ENCODE measurements at places on chromosomes 16 and 17.
A peak's percentile ranks its signal among the peaks of the same experiment; 100 is the strongest.

GRCh38 chr17:3813171-3813570 lies 12.2 kb upstream of the ITGAE start:
- DNase-seq = no peak

- DNase-seq = no peak
Observed at GRCh38 chr16:56682703-56683397, 580 bp downstream of the MT1X start.

DNA sequence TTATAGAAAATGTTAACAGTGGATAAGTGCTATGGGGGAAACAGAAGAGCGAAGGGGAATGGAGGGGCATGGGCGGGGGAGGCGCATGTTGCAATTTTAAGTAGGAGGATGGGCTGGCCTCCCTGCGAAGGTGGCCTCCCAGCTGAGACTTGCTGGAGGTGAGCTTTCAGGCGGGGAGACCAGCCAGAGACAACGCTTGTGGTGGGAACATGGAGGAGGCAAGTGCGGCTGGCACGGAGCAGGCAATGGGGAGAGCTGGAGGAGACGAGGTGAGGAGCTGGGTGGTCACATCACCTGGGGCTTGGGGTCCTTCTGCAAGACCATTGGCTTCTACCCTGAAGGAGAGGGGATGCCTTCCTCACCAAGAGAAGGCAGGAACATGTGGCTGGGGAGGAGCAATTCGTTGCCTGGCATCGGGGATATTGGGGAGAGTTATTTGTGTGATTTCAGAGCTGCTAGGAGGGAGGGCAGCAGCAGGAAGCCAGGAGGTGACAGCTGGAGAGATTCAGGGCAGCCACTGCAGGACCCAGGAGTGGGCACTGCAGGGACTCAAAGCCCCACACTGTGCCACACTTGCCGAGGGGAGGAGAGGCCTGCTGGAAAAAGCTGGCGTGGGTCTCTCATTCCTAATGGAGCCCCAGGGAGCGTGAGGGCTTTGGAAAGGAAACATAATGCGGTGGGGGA lies 34.4 kb downstream of the PMFBP1 start:
- DNase-seq = no peak

DNA sequence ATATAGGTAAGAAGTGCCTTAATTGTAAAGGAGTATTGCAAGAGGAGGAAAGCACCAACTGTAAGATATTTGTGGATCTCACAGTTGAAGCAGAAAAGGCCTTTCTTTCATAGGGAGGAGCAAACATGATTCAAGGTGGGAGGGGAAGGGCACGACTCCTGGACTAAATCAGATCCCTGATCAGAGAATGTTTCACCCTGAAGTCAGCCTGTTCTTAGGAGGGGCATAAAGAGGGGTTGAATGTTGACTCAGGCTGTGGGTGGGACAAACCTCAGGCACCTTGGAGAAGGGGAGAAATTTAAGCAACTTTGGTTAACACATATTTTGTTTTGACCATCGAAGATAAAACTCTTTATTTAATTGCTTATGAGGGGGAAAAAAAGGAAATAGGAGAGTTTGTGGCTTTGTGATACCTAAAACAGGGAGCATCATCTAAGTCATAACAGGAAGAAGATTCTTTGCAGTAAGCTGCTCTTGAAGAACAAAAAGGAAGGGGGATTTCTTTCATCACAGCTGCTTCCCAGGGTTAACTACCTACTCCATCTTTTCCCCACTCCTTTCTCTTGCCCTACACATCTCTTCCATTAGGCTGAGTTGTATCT lies 158.6 kb upstream of the ZNF267 start:
- no peak for DNase-seq

DNA sequence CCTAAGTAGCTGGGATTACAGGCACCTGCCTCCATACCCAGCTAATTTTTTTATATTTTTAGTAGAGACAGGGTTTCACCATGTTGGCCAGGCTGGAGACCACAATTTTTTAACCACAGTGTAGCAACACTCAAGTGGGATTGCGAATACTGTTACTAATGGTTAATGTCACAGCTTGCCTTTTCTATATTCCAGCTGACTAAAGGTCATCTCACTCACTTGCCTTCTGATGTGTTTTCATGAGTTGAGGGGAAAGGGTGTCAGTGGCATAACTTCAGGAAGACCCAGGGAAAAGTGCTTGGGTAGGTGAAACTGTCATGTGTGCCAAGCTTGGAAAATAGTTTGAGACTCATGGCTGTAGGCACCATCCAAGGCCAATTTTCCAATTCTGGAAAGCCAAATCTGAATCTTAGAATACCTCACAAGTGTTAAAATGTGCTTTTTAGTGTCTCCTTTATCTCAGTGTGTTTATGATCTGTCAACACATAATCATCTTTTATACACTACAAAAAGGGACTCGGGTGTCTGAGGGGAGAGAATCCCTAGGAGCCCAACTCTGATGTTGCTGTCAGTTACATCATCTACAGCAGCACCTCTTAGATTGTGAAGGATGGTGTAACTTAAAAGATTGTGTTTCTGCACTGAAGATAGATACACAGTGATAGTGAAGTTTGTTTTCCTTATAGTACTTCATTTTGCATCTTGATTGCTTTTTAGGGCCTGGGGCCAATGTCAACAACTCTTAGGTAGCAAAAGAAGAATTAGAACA lies 27.1 kb downstream of the OGFOD1 start:
- DNase-seq = no peak

- DNase-seq = no peak
Observed at GRCh38 chr16:31480851-31481536, 1.9 kb upstream of the SLC5A2 start.

GRCh38 chr16:79047337-79047736 lies 553.2 kb downstream of the MAF start:
- DNase-seq = no peak

- no peak for DNase-seq
Observed at GRCh38 chr17:73991260-73991659, 212.2 kb upstream of the RPL38 start.

DNA sequence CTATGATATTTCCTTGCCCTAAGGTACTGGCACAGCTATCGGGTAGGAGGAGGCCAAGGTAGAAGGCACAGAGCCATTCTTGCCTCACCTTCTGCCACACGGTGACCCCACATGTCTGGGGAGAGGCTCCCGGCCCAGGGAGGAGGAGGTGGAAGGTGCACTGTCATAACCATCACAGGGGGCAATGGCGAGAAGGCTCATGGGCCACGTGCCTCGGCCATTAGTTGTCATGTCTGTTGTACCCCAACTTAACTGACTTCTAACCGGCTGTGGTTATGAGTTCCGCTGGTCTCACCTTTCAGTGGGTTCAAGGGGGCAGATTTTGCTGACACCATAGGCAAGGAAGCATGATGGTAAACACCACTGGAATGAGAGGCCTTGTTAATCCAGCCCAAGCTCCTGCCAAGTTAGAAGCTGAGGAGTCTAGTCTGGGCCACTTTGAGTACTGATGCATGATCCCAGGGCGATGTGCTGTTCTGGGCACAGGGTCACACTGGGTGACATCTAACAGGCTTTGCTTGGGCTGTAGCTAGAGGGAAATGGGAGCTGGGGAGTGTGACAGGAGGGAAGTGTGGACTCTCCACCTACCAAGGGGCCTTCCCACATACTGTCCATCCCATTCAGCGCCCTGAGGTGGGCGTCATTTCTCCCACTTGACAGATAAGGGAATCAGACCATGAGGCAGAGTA lies 39.6 kb downstream of the HLF start:
- DNase-seq = no peak

DNA sequence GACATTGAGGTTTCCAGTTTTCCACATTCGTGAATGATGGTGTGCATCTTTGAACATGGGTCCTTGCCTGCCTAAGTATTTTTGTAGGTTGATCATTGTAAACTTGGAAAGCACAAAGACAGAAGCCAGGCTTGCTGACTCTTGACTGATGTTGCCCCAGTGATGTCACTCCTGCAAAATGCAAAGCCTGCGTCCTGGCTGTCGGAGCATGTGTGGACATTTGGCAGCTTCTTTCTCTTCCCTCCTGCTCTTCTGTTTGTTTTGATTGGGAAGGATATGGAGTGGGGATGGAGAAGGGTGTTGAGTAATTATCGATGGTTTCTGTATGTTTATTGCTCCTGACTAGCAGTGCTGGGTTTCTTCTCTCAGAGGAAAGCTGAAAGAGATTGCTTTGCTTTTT lies 3.2 kb downstream of the NDE1 start:
- DNase-seq = no peak

- no peak for DNase-seq
Observed at GRCh38 chr17:15406081-15406480, 61.3 kb downstream of the CDRT4 start.

GRCh38 chr17:5563456-5563855 lies 20.9 kb downstream of the NLRP1 start:
- no peak for DNase-seq

- DNase-seq = no peak
Observed at GRCh38 chr16:87464691-87465300, 28.0 kb downstream of the ZCCHC14 start.

GRCh38 chr16:57807968-57808528 lies 5.8 kb upstream of the KIFC3 start:
- DNase-seq = peak; percentile 18

DNA sequence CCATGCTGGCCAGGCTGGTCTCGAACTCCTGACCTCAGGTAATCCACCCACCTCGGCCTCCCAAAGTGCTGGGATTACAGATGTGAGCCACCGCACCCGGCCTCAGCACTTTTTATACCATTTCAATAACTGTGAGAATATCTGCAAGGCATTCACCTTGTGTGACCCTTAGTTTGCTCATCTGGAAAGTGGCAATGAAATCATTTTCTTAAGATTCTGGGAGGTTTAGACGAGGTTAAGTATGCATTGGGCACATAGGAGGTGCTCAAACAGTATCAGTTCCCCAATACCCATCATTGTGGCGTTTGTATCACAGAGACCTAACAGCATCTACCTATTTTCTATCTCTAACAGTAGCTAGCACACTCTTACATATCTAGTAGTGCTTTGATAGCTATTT lies 481.9 kb upstream of the ERCC4 start:
- DNase-seq = no peak

Measured in effector CD8-positive, alpha-beta T cell (primary cell).